ENCODE measurements at places on chromosomes 3 and 15. TPM values are rescaled to one million over a fixed set of nuclear protein-coding genes. Genes with fewer than 3 reads are reported as not detected.
A peak's percentile ranks its signal among the peaks of the same experiment; 100 is the strongest.

DNA sequence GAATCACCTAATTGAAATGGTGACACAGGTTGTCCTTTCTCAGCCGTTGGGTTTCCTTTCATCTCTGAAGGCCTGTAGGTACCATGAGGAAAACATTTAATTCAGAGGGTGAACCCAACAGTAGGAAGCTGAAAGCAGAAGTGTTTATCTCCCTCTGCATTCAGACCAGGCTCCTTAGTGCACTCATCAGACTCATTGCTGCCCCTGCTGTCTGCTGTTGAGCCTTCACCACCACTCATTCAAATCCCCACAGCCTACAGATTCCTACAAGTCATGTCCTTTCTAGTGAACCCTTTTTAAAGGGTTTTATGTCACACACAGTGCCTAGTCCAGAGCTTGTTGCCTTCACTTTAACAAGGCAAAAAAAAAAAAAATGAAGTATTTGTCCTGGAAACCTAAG lies 13.4 kb downstream of the WDR48 start:
- no peak overlapping the region for H3K4me3 ChIP-seq
- no peaks in the 10 kb centered on the region for H3K27me3 ChIP-seq
- H3K4me1 ChIP-seq: peaks cover 9% of the 10 kb centered on the region
- H3K36me3 ChIP-seq: peaks cover 7% of the 10 kb centered on the region
- peak overlapping the region; percentile 8 for H3K27ac ChIP-seq

Gene PPIP5K1
- 61.2 TPM for total RNA-seq

- H3K4me3 ChIP-seq: no peak overlapping the region
- H3K27ac ChIP-seq: no peak overlapping the region
- no peaks in the 10 kb centered on the region for H3K36me3 ChIP-seq
- H3K27me3 ChIP-seq: no peaks in the 10 kb centered on the region
Observed at GRCh38 chr3:74273555-74274402, 340.7 kb downstream of the CNTN3 start.

DNA sequence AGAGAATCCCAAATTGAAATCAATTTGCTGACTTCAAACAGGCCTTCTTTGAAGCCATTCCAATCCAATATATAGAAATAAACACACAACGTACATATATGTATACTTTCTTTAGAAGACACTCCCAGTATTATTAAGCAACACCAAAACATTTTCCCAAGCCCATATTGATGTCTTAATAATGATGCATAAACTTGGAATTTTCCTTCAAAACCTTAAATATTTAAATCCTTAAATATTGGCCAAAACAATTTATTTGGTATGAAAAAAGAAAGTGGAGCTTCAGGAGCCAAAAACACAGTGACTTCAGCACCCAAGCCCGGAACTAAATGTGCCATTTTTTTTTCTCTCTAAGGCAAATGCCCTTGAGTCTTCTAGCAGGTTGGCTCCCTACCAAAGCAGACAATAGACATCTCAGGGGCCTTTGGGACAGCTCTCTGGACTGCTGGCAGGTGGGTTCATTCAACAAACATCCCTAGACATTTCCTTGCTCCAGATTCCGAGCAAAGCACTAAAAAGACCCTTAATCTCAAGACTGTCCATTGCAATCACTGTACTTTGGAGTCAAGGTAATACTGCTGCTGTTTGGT lies 384.7 kb downstream of the NTRK3 start:
- no peak overlapping the region for H3K4me3 ChIP-seq
- DNase-seq: no peak
- no peaks in the 10 kb centered on the region for H3K27me3 ChIP-seq
- no peaks in the 10 kb centered on the region for H3K4me1 ChIP-seq
- no peak overlapping the region for H3K27ac ChIP-seq

- H3K4me1 ChIP-seq: no peaks in the 10 kb centered on the region
- no peaks in the 10 kb centered on the region for H3K36me3 ChIP-seq
- no peak overlapping the region for H3K27ac ChIP-seq
- no peak overlapping the region for H3K4me3 ChIP-seq
- no peaks in the 10 kb centered on the region for H3K27me3 ChIP-seq
- no peak for DNase-seq
Observed at GRCh38 chr3:189144645-189145044, 27.1 kb upstream of the TPRG1 start.

- H3K27me3 ChIP-seq: no peaks in the 10 kb centered on the region
- no peak for DNase-seq
- no peak overlapping the region for H3K27ac ChIP-seq
- no peaks in the 10 kb centered on the region for H3K4me1 ChIP-seq
- H3K4me3 ChIP-seq: no peak overlapping the region
Observed at GRCh38 chr15:47362118-47362905, 355.0 kb upstream of the SEMA6D start.

DNA sequence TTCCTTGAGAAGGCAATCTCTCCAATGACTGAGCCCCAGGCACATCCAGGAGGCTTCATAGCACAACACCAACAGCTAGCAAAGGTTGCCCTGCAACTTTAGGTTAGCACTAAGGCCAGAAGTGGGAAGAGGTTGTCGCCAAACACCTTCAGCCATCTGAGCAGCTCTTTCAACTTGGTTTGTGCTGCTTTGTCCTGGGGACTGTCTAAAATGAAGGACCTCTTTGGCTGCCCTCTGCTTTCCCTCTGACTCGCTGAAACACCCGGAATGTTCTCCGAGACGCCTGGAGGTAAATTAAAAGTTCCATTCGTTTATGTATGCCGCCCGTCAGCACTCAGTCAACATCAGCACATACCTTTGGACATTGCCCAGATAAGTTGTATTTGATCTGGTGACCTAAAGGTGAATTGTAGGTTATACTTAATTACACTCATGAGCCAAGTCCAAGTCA lies 121.2 kb upstream of the NR2F2 start:
- H3K4me3 ChIP-seq: no peak overlapping the region
- no peak for DNase-seq
- H3K4me1 ChIP-seq: no peaks in the 10 kb centered on the region
- H3K27ac ChIP-seq: no peak overlapping the region
- H3K27me3 ChIP-seq: no peaks in the 10 kb centered on the region

Gene CADPS
- total RNA-seq: 0.14 TPM

GRCh38 chr3:143252931-143253330 lies 133.4 kb downstream of the CHST2 start:
- DNase-seq: no peak
- H3K4me1 ChIP-seq: no peaks in the 10 kb centered on the region
- no peak overlapping the region for H3K27ac ChIP-seq
- no peak overlapping the region for H3K4me3 ChIP-seq

Gene IL5RA
- not detected for total RNA-seq

Gene ALPK3
- total RNA-seq: 56.9 TPM

DNA sequence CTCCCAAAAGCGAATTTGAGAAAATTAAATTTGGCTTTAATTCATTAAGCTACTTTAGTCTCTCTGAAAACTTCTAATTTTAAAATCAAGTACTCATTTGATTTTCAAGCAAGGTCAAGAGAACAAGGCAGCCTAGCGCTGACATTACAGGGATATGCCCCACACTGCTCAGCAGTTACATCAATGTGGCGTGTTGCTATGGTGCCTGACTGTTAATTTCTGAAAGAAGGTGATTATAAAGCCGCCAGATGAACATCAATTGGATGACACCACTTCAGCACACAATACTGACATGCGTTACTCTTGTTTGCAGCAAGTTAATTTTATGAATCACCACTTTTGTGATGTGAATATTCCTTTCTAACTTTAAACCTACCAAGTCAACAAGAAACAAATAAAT lies 284.4 kb downstream of the FOXP1 start:
- H3K4me3 ChIP-seq: no peak overlapping the region
- no peak for DNase-seq
- H3K36me3 ChIP-seq: no peaks in the 10 kb centered on the region
- no peaks in the 10 kb centered on the region for H3K27me3 ChIP-seq

GRCh38 chr3:49535971-49536874 lies 18.1 kb upstream of the BSN start:
- no peak overlapping the region for H3K4me3 ChIP-seq
- H3K27me3 ChIP-seq: no peaks in the 10 kb centered on the region
- H3K36me3 ChIP-seq: peaks cover 27% of the 10 kb centered on the region
- H3K4me1 ChIP-seq: peaks cover 10% of the 10 kb centered on the region

DNA sequence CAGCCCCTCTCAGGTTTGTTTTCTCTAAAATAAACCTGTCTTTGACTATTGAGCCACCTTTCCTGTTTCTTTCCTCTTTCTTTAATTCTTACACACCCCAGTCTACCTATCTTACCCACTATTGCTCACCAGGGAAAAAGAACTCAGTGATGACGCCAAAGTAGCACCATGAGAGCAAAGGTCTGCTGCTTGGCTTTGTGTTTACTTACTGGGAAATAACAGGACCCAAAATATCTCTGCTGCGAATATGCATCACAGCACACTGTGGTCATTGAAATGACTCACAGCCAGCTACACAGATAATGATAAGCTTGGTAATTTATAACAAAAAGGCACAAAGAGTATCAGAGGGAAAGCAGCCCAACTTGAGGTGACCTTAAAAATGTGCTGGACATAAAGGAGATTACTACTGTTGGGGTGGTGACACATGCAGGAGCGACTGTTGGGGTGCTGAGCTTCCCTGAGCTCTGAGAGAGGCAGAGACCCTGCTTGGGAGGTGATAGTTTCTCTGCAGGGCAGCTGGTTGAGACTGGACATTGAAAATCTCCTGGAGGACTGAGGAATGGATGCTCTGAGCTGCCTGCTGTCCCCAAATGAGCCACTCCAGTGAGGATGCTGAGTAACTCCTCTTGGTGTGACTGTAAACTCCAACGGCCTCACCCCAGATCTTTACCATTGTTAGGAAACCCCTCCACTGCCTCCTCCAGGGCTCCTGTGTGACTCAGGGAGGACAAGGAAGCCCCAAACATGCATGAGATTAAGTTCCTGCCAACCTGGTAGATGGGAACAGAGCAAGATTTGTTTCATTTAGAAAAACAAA lies 14.5 kb downstream of the EFCAB12 start:
- H3K36me3 ChIP-seq: no peaks in the 10 kb centered on the region
- no peaks in the 10 kb centered on the region for H3K4me1 ChIP-seq
- no peak overlapping the region for H3K27ac ChIP-seq
- no peak overlapping the region for H3K4me3 ChIP-seq

Gene DLG1
- 67.8 TPM for total RNA-seq

GRCh38 chr3:30456264-30456663 lies 150.1 kb upstream of the TGFBR2 start:
- peak overlapping the region; percentile 62 for H3K27ac ChIP-seq
- no peaks in the 10 kb centered on the region for H3K27me3 ChIP-seq

GRCh38 chr3:54999159-54999558 lies 71.3 kb upstream of the LRTM1 start:
- H3K36me3 ChIP-seq: no peaks in the 10 kb centered on the region
- H3K4me3 ChIP-seq: no peak overlapping the region
- H3K4me1 ChIP-seq: no peaks in the 10 kb centered on the region
- no peaks in the 10 kb centered on the region for H3K27me3 ChIP-seq
- no peak overlapping the region for H3K27ac ChIP-seq

DNA sequence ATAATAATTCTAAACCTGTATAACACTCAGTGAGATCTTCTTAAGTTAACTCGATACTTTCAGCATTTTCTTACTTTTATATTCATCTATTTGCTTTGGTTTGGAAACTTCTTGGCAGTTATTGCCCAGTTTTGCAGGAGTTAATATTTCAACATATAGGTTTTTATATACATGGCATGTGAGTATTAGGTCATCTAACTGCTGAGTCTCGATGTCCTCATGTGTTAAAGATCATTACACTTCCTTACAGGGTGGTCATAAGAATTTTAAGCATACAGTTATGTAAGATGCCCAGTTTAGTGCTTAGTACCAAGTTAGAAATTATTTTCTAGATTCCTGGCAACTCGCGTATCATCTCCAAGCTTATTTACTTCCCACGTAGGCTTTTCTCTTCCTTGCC lies 62.9 kb downstream of the TMEM39A start:
- peaks cover 10% of the 10 kb centered on the region for H3K36me3 ChIP-seq
- no peak for DNase-seq
- no peaks in the 10 kb centered on the region for H3K4me1 ChIP-seq
- H3K4me3 ChIP-seq: no peak overlapping the region

DNA sequence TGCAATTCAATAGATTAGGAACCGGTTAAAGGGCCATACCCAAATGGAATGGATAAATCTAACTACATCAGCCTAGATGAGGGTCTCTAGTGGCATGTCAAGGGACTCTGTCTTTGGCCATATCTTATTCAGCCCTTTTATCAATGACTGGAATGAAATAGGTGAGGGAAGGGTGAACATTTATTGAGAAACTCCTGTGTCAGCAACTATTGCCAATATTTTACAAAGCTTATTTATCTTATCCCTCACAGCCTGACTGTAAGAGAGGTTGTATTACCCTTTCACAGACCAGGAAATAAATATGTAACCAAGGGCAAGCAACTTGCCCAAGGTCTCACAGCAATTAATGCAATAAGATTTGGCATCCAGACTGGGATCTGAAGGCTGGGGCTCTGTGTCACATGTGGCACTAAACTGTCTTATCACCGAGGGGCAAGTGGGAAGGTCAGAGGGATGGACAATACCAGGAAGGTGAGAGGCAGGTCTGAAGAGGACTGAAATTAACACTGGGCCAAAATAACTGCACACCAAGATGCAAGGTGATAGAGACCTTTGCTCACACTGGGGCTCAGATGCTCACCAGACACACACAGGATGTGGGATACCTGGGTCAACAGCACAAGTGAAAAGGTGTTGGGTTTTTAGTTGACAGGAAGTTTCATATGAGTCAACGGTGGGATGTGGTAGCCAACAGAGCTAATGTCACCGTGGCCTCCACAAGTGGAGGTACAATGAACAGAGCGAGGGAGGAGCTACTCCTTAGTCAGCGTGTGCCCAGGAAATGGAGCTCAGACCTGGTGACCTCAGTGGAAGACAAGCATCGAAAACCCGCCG lies 261.3 kb downstream of the RPLP1 start:
- no peaks in the 10 kb centered on the region for H3K4me1 ChIP-seq
- H3K36me3 ChIP-seq: no peaks in the 10 kb centered on the region
- no peaks in the 10 kb centered on the region for H3K27me3 ChIP-seq
- H3K27ac ChIP-seq: no peak overlapping the region
- DNase-seq: no peak

GRCh38 chr15:97733373-97733772 lies 227.1 kb upstream of the ARRDC4 start:
- no peak overlapping the region for H3K4me3 ChIP-seq
- H3K27ac ChIP-seq: no peak overlapping the region
- H3K36me3 ChIP-seq: no peaks in the 10 kb centered on the region
- no peaks in the 10 kb centered on the region for H3K4me1 ChIP-seq
- no peak for DNase-seq

DNA sequence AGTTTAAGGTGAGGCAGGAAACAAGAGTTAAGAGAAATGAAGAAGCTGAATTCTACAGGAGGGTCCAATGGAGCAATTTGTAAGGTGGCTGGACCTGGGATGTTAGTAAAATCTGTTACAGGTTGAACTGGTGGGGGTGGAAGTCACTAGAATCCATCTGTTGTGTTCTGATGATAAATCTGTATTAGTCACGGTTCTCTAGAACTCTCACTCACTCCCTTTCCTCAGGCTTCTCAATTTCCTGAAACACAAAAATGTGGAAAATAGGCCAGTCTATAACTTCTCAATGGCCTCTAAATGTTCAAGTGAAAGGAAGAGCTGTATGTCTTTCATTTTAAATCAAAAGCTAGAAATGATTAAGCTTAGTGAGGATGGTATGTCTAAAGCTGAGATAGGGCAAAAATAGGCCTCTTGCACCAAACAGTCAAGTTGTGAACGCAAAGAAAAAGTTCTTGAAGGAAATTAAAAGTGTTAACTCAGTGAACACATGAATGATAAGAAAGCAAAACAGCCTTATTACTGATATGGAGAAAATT lies 180.2 kb upstream of the CBLB start:
- H3K27me3 ChIP-seq: no peaks in the 10 kb centered on the region
- no peaks in the 10 kb centered on the region for H3K36me3 ChIP-seq
- DNase-seq: no peak
- no peak overlapping the region for H3K4me3 ChIP-seq
- H3K4me1 ChIP-seq: no peaks in the 10 kb centered on the region

Gene ZBED2
- not detected for total RNA-seq

Gene ALDH1A2
- total RNA-seq: 37.5 TPM
